ENCODE measurements at places on chromosomes 2 and 18. TPM values are rescaled to one million over a fixed set of nuclear protein-coding genes. Genes with fewer than 3 reads are reported as not detected.

- DNase-seq, result no peak
Measured at GRCh38 chr2:113361051-113361450, 76.4 kb upstream of the ZNG1B start.

DNA sequence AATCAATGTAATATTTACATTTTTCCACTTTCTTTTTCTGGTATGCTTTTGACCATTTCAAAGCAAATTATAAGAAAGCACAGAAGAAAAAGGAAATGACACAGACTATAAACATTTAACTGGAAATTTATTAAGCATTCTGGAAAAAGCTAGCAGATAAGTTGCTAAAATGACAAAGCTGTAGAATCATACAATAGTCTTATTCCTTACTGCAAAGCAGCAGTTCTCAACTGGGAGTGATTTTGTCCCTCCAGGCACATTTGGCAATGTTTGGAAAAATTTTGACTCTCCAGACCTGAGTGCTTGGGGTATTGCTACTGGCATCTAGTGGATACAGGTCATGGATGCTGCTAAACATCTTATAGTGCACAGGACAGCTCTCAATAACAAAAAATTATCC lies 75.1 kb downstream of the MBD5 start:
- no peak for DNase-seq

- no peak for DNase-seq
Measured at GRCh38 chr2:103183061-103183460, 421.2 kb downstream of the TMEM182 start.

- no peak for DNase-seq
Measured at GRCh38 chr2:238440331-238440730, 13.6 kb downstream of the ASB1 start.

SPDYA gene
- total RNA-seq, result 0.51 TPM
